Effector CD4-positive, alpha-beta T cell (primary cell): ENCODE measurements at places on chromosomes 2 and 18.

DNA sequence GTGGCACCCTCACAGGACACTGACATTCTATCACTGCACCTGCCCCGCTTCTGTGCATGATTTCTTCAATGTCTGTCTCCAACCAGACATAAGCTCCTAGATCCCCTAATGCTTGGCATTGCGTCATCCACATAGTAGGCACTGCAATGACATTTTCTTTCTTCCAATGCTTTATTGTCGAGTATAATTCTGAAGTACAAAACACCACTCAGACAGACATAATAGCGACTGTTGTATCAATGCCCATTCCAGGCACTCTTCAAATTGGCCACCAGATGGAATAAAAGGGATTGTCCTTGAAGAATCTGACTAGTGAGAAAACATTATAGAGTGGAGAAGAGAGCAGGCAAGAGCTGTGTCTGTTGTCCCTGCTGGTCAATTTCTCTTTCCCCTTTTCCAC is 89.0 kb downstream of the LPIN1 start:
- DNase-seq = no peak

DNA sequence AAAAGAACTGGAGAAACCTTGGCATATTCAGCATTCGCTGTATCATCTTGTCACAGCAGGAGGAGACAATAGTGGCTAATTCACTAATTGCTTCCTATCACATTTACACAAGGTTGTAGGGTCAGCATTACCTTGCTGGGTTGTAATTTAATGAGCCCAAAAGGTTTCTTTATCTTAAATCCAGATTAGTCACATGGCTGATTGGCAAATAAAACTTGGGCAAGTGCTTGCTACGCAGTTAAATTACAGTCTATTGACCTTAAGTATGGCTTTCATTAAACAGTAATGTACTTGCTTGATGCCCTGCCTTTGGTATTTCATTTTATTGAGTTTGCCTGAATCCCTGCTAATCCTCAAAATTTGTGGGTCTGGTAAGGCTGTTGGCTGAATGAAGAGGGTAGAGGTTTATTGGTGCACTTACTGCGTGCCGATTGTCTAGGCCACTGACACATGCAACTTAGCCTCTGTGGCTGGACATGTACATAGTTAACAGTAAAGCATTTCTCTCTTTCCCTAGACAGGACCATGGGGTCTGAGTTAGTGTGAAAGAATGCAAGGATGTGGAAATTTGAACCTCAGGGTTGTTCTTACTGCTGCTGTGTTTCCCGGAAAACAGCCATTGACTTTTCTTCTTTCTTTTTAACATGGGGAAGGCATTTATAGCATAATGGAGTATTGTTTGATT is 34.3 kb downstream of the FMNL2 start:
- no peak for DNase-seq

GRCh38 chr2:157032017-157032416 is 225.5 kb upstream of the GALNT5 start:
- DNase-seq = no peak

DNA sequence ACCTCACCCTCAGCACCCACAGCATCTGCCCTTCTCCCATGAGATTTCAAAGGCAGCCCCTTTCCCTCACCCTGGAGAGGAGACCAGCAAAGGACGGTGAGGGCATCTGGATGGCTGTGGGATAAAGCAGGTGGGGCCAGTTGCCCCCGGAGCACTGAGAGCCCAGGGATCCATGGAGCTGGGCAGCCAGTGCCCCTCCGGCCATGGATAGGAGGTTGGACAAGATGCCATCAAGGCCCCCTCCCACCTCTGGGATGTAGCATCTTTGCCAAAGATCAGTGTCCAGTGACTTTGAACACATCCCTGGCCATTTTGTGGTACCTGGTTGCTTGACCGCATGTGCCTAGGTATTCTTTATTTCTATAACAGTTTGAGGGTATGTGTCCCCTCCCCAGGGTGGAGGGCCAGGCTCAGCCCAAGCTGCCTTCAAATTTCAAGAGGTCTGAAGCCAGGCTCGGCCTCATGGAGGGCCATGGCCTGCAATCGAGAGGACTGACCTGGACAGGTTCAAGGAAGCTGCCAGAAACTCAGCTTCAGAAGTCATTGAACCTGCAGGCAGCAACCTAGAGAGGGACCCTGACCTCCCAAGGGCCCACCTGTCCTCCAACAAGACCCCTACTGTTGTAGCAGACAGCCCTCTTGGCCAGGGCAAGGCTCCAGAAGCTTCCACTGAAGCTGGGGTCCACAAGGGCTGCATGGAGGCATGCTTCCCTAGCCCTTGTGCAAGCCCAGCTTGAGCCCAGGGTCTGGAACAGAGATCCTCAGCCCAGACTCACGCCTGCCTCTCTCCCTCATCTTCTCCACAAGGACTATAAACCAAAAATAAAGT is 55.5 kb upstream of the BIN1 start:
- no peak for DNase-seq

- DNase-seq = no peak
Observed at GRCh38 chr2:101723371-101724124, 26.0 kb downstream of the MAP4K4 start.

- DNase-seq = no peak
Observed at GRCh38 chr2:58089081-58089480, 42.5 kb downstream of the VRK2 start.

DNA sequence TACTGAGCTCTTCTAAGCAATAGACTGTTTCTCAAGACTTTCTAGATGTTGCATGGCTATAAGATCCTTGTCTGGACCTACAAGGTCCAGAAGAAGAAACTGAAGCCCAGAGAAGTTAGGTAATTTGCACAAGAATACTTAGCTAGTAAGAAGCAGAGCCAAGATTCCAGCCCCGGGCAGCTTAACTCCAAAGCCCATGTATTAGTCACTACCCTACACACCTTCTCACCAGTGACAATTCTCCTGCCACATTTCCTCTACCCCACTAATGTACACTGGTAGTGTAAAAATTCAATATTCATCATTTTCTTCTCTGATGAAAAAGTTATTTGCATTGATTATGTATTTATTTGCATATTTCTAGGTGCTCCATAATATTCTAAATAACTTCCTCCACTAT is 95.5 kb upstream of the CREB1 start:
- no peak for DNase-seq

DNA sequence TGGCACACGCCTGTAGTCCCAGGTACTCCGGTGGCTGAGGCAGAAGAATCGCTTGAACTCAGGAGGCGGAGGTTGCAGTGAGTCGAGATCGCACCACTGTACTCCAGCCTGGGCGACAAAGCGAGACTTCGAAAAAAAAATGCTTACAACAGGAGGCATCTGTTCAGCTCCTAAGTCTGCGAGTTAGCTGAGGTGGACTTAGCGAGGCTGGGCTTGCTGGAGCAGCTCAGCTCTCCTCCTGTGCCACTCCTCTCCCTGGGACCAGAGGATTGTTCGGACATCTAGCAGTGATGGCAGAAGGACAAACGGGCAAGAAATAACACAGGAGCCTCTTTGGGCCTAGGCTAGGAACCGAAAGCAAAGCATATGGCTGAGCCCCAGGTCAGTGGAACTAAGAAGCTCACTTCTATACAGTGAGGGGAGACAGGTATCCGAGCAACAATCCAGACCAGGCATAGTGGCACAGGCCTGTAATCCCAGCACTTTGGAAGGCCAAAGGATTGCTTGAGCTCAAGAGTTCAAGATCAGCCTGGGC is 260.1 kb downstream of the GLI2 start:
- DNase-seq = no peak

- no peak for DNase-seq
Observed at GRCh38 chr2:219527076-219527394, 12.8 kb downstream of the ASIC4 start.

GRCh38 chr2:33344230-33344629 is 132.2 kb upstream of the RASGRP3 start:
- DNase-seq = no peak

GRCh38 chr2:905833-906140 is 44.9 kb upstream of the SNTG2 start:
- no peak for DNase-seq

DNA sequence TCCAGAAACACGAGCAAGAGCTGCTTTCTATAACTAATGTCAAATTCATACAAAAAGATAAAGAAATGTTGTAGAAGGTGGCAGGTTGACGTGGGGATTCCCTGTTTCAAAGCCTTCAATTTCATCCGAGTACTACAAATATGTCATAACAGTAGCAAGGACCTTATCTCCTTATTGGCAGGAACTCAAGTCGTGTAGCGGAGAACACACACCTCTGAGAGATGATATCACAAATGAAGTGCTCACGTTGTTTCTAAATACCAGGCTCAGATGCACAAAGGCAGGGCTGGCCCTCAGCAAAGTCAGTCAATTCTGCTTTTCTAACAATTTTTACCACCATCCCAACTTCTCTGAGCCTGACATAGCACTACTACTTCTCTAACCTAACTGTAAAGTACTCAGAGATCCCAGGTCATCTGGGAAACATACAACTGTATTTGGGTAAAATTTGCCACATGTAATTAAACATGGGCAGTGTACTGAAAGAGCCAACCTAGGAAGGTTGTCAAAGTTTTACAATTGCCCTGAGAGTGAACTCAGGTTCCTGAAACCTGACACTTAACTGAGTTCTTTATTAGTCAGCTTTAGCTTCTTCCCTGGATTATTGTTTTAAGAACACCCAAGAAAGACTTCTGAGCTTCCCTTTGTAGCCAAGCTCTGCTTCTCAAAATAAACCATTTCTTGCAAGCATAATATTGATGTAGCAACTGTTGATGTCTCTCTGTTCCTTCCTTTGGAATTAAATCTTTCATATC is 813.7 kb upstream of the ACVR2A start:
- no peak for DNase-seq

- DNase-seq = no peak
Observed at GRCh38 chr18:67612281-67612680, 95.8 kb upstream of the DSEL start.

GRCh38 chr2:216574586-216574985 is 58.6 kb upstream of the IGFBP2 start:
- DNase-seq = no peak

DNA sequence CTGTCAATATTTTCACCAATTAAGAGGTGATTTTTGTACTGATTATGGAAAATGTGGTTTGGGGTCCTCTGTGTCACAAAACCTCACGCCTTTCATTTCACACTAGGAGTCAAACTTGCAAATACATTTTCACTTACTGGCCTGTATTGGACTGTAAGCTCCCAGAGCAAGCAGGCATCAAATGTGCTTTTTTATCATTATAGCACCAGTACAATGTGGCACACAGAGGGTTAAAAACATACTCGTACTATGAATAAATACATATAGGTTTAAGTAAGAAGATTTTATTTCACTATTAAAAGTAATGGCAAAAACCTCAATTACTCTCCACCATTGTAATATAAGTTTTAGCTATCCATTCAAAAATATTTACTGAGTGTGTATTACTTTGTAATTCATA is 56.7 kb downstream of the ABCB11 start:
- DNase-seq = no peak

DNA sequence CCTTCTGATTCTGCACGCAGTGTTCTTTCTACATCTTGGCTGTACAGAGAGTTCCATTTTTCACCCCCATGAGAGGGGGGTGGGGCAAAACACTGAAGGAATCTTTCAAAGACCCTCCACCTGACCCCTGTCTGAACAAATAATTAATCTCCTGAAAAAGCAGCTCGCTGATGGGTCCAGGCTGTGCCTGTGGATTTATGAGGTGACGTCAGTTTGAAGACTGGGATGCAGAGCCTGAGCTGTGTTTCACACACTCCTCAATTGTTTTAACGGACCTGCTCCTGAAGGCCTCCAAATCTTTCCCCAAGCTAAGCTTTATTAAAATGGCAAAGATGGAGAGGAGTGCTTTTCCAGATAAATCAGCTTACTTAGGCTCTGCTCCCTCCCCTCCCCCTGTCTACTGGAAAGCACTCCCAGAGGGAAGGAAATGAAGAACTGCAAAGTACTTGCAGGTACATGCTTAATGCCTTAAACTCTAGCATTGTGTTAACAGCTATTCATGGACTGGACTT is 390.2 kb upstream of the TNP1 start:
- no peak for DNase-seq

DNA sequence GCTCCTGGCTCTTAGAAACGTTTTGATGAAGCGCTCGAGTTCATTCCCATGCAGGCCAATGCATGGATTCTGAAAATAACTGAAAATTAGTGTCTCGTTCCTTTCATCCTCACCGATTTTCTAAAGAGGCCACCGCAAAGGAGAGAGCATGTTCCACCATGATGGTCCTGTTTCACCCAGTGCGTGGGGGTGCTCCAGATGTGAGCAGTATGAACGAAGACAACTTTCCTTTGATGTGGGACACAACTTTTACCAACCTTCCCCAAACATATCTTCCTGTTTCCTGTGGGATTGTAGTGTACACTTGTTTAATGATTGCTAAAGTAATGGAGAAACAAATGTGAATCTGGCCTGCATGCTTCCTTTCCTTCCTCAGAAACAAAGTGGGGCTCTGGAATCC is 114.5 kb downstream of the PRPF40A start:
- no peak for DNase-seq

DNA sequence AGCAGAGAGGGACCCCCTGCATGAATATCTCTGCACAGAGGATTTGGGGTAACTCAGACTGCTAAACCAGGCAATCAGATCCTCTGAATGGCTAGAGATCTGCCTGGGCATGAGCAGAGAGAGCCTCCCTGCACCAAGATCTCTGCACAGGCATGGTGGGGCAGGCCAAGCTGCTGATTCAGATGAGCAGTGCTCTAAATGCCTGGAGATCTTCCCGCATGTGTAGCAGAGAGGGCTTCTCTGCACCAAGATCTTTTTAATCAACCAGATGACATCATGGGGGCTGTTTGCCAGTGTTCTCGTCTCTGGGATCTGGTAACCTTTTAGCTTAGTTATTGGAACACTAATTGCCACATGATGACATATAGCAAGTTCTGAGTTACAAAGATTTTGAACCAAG is 301.3 kb upstream of the GALNT5 start:
- no peak for DNase-seq
